Transverse colon (tissue), 4 donors: ENCODE measurements at places on chromosomes 4 and X. TPM values are rescaled to one million over a fixed set of nuclear protein-coding genes. Genes with fewer than 3 reads are reported as not detected.

Gene NHS
- total RNA-seq: 2.9 TPM

Gene CFP
- 2.6 TPM for total RNA-seq

Gene DNAAF6
- total RNA-seq: not detected

Gene IBSP
- total RNA-seq: not detected

Gene MMRN1
- total RNA-seq: 4.9 TPM

Gene NPY5R
- 0.64 TPM for total RNA-seq

Gene CXCR3
- total RNA-seq: 1.1 TPM

GRCh38 chr4:86452924-86453531 is 93.2 kb upstream of the MAPK10 start:
- no peak for DNase-seq

- no peak for DNase-seq
Observed at GRCh38 chr4:165502916-165503907, 124.4 kb downstream of the CPE start.

- DNase-seq: no peak
Observed at GRCh38 chr4:106048250-106048971, 153.1 kb downstream of the NPNT start.

- no peak for DNase-seq
Observed at GRCh38 chr4:36439556-36439955, 158.1 kb downstream of the DTHD1 start.

GRCh38 chrX:154043003-154043763 is 23.5 kb upstream of the IRAK1 start:
- no peak for DNase-seq

- no peak for DNase-seq
Observed at GRCh38 chr4:73593631-73594241, 26.5 kb downstream of the RASSF6 start.

GRCh38 chr4:174222266-174222872 is 61.1 kb downstream of the FBXO8 start:
- DNase-seq: no peak

DNA sequence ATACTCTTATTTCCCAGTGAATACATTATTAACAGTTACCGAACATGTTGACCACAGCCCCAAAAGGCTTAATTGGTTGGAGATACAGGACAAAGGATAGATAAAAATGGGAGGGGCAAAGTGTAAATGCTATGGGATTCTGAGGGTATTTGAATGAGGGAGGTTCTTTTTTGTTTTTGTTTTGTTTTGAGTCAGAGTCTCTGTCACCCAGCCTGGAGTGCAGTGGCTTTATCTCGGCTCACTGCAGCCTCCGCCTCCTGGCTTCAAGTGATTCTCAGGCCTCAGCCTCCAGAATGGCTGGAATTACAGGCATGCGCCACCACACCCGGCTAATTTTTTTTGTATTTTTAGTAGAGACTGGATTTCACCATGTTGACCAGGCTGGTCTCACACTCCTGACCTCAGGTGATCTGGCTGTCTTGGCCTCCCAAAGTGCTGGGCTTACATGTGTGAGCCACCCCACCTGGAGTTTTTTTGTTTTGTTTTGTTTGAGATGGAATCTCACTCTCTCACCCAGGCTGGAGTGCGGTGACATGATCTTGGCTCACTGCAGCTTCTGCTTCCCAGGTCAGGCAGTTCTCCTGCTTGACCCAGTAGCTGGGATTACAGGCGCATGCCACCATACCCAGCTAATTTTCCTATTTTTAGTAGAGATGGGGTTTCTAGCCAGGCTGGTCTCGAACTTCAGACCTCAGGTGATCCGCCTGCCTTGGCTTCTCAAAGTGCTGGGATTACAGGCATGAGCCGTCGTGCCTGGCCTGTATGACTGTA is 9.0 kb downstream of the UBE2K start:
- no peak for DNase-seq
